ENCODE measurements at places on chromosomes 11 and 22.

- DNase-seq: no peak
Measured at GRCh38 chr11:92663539-92663938, 305.9 kb upstream of the MTNR1B start.

GRCh38 chr11:121257976-121258375, 34.6 kb upstream of the SC5D start:
- no peak for DNase-seq

- no peak for DNase-seq
Measured at GRCh38 chr22:44163536-44163935, 17.2 kb upstream of the PARVG start.

DNA sequence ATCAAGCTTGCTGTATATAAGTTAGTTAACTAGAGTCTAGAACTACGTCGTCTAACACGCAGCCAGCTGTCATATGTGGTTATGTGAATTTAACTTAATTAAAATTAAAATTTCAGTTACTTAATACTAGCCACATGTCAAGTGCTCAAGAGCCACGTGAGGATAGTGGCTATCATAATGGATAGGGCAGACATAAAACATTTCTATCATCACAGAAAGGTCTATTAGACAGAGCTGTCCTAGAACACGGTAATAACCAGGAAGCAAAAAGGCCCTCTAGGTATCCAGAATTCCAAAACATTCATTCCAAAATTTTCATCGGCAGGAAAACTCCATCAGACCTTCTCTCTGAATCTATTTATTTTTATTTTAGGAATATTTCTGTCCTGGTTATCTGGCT, 123.9 kb downstream of the RBFOX2 start:
- DNase-seq: no peak

DNA sequence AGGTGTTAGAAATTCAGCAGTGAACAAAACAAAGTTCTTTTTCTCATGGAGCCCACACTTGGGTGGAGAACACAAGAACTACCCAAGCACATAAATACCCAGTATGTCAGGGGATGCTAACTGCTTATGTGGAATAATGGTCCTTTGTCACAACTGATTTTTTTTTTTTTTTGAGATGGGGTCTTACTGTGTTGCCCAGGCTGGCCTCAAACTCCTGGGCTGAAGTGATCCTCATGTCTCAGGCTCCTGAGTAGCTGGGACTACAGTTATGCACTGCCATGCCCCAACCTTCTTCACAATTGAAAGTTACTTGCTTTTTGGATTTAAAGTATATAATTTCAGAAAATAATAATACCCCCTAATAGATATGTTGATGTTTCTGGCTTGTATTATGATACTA, 122.6 kb upstream of the RASSF10 start:
- DNase-seq: no peak

DNA sequence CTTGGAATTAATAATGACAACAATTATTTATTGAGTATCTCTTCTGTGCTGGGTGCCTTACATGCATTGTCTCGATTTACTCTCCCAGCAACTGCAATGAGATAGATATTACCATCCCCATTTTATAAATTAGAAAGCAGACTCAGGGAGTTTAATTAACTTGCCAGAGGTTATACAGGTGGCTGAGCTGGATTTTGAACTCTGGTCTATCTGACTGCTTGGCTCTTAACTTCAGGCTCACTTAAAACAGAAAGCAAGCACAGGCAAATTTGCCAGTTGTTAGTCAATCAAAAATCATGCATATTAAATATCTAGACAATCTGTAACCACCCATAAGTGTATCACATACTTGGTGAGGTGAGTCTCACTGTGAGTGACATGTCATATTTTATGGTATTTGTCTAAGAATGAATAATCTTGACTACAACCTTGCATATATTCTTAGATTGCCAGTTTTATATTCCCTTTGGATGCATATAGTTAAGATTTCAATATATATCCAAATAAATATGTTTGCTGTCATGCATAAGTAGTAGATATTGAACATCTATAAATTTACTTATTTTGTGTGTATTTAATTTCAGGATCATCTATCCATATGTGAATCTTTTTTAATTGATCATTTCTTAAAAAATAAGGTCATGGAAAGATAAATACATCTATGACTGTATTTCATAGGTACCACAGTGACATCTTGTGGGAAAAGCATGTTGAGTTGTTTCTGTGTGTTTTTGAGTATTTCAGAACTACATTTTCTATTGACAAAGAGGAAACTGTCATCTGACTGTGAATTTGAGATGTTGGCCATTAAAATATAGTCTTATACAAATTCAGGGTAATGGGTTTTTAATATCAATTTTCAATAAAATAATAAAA, 112.0 kb upstream of the ARHGAP42 start:
- no peak for DNase-seq

DNA sequence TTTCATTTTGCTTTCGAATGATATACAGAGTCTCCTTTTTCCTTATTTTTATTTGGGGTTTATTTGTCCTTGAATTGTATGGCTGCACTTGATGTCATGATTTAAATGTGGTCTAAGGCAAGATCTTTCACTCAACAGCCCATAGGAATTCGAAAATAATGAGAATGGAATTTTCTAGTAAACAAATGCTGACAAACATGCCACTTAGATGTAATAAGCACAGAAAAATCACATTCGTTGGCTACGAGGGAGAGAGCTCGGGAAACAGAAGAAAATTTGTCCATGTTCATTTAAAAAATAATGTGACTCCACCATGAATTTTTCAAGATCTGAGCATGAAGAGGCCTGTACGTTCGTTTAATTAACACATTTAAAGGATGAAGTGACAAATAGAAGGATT, 73.0 kb downstream of the BLID start:
- DNase-seq: no peak

GRCh38 chr11:130087294-130087926, 17.7 kb downstream of the APLP2 start:
- DNase-seq: no peak

DNA sequence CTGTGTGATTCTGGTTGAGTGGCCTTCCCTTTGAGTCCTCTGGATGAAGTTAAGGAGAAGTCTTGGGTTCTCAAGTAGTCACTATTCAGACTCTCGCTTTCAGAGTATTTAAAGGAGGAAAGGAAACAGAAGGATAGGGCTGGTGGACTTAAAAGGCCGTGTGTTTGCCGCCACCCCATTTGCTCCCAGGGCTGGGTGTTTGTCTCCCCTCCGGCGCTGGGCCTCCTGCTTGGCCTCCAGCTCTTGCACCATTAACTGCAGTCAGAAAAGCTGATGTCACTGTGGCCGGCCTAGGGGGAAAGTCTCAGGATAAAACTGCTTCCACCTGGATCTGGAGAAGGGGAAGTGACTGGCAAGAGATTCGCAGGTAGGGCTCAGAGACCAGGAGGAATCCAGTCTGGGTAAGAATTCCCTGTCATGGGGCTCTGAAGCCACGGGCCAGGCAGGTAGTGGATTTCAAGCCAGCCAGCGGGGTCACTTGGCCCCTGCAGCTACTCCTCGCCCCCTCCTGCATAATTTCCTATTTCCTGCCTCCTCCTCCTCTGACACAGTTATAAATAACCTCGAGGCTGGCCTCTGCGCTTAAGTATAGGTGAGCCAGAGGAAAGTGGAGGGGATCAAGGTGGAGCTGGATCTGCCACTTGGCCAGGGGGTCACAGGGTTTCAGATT, 17.1 kb downstream of the TIMP3 start:
- no peak for DNase-seq

DNA sequence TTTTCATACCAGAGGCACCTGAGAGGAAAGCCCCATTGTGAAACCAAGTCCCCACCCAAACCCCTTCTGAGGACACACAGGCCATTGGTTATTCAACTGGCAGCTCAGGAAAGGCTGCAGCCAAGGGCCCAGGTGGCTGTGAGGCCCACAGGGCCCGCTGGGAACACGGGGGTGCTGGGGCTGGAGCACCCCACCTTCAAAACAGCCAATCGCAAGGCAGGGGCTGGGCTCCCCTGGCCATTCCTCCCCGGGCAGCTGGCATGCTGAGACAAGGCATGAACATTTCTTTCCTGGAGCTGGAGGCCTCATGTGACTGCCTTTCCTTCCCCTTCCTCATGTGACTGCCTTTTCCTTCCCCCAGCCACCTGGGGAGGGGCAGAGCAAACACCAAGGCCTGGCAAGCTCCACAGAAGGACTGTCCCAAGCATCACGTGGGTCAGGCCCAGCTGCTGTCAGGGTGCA, 76.9 kb downstream of the PIWIL3 start:
- DNase-seq: peak; percentile 14

GRCh38 chr22:48171271-48171691, 1408.8 kb downstream of the TBC1D22A start:
- DNase-seq: no peak

- DNase-seq: no peak
Measured at GRCh38 chr11:74672332-74672955, 58.8 kb downstream of the CHRDL2 start.

DNA sequence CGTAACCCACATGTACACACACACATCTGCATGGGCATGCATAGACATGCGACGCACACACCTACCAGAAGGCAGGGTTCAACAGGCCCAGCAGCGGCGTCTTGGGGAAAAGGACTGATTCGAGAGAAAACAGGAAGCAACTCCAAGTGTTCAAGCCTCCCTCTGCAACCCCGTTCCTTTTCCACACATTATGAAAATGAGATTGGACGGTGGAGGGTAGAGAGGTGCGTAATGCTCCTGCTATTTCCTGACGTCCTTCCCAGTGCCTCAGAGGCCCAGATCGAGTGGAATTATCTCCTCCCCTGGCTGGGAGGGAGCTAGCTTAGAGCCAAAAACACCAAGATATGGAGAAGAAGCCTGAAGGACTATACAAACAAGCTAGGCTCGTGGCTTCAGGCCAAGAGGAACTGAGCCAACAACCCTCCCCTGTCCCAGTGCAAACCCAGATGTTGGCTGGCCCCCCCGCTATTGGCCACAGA, 289.2 kb downstream of the MN1 start:
- DNase-seq: no peak

GRCh38 chr11:129412494-129412893, 36.8 kb downstream of the BARX2 start:
- DNase-seq: no peak

GRCh38 chr22:45977003-45977411, at the start of gene WNT7B:
Gene WNT7B, minus strand, starts transcription at chr22:45977162. Its CDS starts 408 bp downstream, at chr22:45976754.
- DNase-seq: no peak

Data from globus pallidus (tissue), 1 donor.